ENCODE measurements at places on chromosomes 7 and 10.
A peak's percentile ranks its signal among the peaks of the same experiment; 100 is the strongest.

DNA sequence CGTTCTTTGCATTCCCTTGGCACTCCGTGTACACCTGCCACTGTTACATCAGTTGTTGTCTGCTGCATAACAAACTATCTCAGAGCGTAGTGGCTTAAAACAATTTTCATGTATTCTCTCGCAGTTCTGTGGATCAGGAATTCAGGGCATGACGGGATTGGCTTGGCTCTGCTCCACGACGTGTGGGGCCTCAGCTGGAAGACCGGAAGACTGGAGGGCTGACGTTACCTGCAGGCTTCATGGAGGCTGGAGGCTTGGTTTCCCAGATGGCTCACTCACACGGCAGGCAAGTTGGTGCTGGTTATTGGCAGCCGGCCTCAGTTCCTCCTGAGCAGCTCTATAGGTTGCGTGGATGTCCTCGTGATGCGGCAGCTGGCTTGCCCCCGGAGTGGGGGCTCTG, 25.5 kb downstream of the NYAP1 start:
- DNase-seq: no peak

- no peak for DNase-seq
Measured at GRCh38 chr10:93495654-93496321, 624 bp upstream of the CEP55 start.

GRCh38 chr10:27558612-27559020, 54.5 kb downstream of the RAB18 start:
- no peak for DNase-seq

DNA sequence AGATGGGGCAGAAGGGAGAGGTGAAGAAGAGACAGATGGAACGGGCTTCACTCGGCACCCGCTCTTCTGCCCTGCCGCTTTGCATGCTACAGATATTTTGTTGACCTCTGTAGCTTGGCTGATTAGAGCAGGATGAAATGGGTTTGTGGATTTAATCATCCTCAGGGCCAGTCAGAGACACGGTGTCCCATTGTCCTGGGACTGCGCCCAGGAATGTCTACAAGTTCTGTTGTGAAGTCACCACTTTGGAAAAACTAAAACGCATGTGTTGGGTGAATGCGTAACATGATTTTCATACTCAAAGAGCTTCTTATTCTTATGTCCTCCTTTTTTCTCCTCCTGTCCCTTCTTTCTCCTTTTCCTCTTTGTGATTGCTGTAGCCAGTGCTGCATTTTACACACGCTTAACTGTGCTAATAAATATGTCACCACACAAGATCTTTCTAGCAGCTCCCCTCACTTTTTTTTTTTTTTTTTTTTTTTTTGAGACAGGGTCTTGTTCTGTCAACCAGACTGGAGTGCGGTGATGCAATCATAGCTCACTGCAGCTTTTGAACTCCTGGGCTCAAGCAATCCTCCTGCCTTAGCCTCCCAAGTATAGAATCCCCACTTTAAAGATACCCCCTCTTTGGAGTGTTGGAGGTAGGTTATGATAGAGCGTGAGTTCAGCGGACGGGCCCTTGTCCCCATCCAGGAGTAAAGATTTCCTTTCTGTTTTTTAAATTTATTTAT, 3.4 kb downstream of the CPA4 start:
- no peak for DNase-seq

DNA sequence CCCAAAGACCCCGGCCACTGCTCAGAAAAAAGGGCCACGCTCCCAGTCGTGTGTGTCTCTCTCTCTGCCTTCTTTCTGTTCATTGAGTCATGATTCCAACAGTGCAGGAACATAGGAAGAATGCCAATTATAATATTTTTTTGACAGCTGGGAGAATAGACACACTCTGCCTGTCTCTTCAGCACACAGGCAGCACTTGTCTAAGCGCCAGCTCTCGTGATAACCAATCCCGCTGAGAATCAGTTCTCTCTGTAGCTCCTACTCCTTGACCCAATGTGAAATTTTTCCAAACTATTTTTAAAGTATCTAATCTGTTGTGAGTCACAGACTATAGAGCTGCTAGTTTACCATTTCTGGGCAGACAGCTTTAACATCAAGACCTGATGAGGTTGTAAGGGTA, 145.7 kb upstream of the RHEB start:
- DNase-seq: no peak

GRCh38 chr7:126809188-126809587, 443.6 kb downstream of the GRM8 start:
- DNase-seq: no peak

DNA sequence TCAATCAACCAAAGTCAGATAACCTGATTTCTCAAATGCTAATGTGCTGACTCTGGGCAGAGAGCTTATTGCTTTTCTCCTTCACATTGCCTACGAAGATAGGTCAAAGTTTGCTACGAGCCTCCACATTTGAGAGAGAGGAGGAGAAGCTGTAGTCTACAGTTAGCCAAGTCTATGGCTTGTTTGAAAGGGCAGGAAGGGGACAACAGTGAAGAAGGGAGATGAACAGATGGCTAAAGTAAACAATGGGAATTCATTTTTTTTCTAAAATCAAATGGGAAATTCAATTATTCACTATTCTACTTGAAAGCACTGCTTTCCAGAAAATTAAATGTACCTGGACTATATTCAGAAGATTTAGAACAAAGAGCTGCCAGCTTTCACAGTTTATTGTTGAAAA, 126.7 kb upstream of the C1QL3 start:
- DNase-seq: no peak

DNA sequence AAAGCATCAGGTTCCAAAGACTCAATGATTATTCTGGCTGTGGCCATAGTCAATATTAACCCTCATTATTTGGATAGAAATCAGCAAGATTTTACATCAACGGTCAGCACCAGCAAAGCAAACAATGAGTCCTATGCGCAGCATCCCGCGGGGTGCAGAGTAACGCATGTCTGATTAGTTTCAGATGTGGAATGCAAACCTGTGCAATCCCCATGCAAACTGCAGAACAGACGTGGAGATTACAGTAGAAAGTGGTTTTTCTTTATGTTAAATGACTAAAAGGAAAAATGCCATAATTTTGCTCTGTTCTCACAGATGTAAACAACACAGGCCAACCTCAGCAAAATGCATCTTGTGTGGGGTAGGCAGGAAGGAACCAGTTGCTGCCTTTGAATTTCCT, 258.1 kb upstream of the GRB10 start:
- DNase-seq: no peak

DNA sequence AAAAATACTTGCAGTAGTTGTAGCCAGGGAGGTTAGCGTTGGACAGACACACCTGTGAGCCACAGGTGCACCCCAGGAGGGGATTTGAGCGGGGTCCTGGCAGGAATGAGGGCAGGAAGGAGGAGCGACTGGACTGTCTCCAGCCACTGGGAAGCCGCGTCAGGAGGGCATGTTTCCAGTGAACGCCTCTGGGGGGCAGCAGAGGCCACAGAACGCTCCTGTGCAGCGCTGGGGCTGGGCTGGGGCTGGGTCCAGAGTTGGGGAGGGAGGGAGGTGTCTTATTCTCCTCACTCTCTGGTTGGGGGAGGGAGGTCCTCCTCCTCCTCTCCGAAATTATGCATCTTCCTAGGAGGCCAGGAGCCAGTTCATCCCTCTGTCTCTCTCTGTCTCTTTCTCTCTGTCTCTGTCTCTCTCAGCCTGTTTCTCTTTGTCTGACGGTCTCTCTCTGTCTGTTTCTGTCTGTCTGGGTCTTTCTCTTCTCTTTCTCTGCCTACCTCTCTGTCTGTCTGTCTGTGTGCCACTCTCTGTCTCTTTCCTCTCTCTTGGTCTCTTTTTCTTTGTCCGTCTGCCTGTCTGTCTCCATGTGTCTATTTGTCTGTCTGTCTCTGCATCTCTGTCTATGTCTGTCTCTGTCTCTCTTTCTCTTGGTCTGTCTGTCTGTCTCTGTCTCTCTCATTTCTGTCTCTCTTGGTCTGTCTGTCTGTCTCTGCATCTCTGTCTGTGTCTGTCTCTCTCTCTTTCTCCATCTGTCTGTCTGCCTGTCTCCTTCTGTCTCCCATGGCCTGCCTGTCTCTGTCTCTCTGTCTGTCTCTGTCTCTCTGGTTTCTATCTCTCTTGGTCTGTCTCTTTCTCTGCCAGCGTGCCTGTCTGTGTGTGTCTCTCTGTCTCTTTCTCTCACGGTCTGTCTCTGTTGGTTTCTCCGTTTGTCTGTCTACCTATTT, 9.9 kb upstream of the PSMG3 start:
- DNase-seq: peak; percentile 54

DNA sequence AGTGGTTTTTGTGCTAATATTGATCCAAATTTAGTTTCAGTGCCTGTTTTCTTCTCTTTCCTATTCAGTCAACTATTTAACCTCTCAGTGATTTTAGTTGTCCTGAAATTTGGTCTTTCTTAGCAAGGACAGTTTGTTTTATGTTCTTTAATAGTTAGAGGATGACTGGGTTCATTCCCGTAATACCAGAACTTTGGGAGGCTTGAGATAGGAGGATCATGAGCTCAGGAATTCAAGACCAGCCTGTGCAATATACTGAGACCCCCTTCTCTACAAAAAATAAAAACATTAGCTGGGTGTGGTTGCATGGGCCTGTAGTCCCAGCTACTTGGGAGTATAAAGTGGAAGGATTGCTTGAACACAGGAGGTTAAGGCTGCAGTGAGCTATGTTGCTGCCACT, 148.3 kb downstream of the EXOC4 start:
- DNase-seq: no peak

- DNase-seq: no peak
Measured at GRCh38 chr7:103524042-103524907, 78.3 kb upstream of the SLC26A5 start.

DNA sequence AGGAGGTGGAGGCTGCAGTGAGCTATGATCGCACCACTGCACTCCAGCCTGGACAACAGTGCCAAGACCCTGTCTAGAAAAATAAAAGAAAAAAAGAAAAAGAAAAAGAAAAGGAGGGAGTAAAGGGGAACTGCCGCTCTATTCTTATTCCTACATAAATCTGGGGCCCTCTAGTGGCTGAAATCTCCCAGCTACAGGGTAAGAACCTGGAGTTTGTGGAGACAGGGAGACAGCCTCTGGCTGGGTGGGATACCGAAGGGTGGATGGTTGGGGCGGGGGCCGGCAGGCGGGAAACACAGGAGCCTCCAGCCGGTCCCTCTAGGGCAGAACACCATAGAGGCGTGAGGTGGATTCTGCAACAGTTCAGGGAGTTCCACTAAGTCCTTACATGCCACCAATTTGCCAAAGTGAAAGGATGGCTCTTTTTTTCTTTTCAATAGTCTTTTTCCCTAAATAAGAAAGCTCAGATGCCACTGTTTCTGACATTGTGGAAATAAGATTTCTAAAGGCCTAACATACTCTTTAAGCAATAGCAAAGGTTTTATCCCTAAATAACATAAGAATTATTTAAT, 117.3 kb downstream of the SVIL start:
- DNase-seq: no peak

- peak; percentile 73 for DNase-seq
Measured at GRCh38 chr10:132248455-132249225, 59.1 kb downstream of the STK32C start.

- no peak for DNase-seq
Measured at GRCh38 chr10:13960603-13961002, 370.1 kb downstream of the FRMD4A start.

GRCh38 chr7:140360697-140361229, 37.6 kb downstream of the SLC37A3 start:
- no peak for DNase-seq

DNA sequence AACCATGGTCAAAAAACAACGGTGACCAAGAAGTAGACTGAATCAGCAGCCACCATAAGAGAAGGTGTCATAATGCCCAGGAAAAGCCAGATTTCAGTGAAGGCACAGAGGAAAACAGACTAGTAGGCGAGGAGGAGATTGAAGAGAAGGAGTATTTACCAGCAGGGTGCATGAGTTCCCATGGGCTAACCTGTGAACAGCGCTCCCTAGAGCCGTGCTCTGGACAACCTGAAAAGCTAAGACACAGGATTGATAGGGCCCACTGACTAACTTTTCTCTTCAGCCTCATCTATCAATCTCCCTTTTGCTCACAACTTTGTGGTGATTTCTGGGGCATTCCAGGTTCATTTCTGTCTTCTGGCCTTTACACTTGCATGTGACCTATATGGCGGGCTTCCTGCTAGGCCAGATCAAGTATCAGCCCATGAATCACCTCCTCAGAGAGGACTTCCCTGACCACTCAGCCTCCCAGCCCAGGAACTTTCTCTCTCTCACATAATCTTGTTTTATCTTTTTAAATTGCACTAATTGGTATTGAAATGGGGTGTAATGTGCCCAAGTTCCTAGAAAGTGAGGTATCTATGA, 12.8 kb downstream of the ANKRD22 start:
- DNase-seq: no peak

GRCh38 chr7:130734815-130735716, 1.1 kb upstream of the KLF14 start:
- no peak for DNase-seq

DNA sequence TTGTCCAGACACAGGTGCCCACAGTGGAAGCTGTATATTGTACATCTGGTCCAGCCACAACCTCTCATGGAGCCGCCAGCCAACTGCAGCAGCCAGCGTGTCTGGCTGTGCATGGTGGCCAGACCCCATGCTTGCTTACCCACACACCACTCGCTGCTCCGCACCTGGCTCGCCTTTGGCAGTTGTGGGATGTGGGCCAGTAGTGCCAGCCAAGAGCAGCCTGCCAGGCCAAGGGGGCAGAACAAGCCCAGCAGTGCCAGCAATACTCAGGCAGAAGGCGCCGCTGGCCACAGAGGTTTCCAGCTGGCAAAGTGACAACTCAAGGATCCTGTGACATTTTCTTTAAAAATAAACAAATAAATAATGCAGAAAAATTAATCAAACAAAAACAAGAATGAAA, 11.7 kb upstream of the TMEM243 start:
- no peak for DNase-seq

GRCh38 chr10:64385355-64385754, 864.2 kb downstream of the REEP3 start:
- DNase-seq: no peak

DNA sequence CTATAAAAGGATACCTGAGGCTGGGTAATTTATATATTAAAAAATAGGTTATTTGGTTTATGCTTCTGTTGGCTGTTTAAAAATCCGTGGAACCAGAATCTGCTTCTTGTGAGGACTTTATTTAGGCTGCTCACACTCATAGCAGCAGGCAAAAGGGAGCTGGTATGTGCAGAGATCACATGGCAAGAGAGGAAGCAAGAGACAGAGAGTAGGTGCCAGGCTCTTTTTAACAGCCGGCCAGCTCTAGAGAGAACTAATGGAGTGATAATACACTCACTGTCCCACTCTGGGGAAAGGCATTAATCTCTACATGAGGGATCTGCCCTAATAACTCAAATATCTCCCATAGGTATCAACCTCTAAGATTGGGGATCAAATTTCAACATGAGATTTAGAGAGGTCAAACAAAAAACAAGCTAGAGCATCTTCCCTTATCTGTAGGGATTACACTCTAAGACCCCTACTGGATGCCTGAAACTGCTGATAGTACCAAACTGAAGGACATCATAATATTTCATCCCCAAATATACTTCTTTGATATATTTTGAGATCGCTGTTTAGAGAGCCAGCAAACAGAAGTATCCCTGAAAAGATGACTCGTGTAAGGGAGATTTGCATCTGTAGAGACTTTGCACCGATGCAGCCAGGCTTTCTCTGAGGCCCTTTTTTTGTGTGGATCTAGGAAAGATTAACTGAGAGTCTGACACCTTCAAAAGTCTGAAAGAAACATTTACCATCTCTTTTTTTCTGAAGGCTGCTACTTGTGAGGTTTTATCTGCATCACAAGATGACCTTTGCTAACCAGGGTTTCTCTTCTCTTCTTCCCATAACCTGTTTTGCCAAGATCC, 717.0 kb upstream of the MBL2 start:
- no peak for DNase-seq

Data from CD4-positive, alpha-beta T cell (primary cell).